ENCODE measurements at places on chromosomes 7 and 10.

DNA sequence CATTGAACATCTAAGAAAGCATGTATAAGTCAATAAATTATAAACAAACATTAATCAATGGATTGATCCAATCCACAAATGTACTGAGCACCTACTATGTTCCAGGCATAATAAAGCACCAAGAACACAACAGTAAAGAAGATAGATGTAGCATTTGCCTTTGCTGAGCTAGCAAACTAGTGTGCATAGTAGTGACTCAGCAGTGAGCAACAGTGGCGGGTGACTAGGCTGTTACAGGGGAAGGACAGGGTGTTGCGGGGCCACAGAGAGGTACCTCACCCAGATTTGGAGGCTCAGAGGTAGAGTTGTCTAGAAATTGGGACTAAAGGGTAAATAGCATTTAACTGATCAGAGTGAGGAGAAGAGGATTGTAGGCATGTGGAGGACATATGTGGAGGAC is 83.6 kb downstream of the NXPH1 start:
- no peak for DNase-seq

DNA sequence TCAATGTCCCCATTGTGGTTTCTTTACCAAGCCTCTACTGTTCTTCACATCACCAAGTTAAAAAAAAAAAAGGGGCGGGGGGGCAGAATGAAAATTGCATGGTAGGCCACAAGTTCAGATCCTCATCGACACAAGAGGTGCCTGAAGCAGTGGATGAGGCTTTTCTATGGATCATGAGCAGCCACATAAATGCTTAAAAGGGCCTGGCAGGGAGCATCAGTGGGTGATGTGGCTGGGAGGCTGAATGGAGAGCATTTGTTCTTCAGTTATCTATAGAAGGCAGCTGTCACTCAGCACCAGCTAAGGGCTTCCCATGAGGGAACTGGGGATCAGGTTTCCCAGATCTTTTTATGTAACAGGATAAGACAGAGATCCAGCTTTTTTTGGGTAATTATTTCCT is 117.9 kb downstream of the CFTR start:
- no peak for DNase-seq

DNA sequence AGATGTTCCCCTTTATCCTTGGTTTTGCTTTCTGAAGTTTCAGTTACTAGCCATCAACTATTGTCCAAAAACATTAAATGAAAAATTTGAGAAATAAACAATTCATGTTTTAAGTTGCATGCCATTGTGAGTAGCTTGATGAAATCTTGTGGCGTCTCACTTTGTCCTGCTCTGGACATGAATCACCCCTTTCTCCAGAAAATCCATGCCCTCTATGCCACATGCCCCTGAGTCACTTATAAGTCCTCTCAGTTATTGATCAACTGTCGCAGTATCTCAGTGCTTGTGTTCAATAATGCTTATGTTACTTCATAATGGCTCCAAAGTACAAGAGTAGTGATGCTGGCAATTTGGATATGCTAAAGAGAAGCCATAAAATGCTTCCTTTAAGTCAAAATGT is 208.0 kb upstream of the FERD3L start:
- no peak for DNase-seq

GRCh38 chr7:41103331-41103730 is 599.6 kb downstream of the INHBA start:
- DNase-seq = no peak

- no peak for DNase-seq
Observed at GRCh38 chr7:80902716-80903308, 16.0 kb downstream of the SEMA3C start.

DNA sequence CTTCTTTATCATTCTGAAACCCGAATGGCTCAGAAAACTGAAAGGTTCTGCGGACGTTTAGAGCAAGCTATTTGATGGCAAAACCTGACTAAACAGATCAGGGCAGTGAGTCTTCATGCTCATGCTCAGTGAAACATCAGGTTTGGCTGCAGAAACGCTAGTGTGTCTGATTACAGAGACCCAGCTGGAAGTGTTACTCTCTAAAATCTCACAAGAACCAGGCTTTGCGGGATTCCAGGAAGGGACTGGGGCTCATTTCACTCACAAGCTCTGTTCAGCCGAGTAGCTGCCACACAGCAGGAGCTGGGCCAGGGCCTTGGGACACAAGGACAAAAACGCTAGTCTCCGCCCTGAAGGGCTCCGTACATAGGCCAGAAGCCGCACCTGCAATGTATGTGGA is 2.9 kb downstream of the PITRM1 start:
- DNase-seq = no peak

DNA sequence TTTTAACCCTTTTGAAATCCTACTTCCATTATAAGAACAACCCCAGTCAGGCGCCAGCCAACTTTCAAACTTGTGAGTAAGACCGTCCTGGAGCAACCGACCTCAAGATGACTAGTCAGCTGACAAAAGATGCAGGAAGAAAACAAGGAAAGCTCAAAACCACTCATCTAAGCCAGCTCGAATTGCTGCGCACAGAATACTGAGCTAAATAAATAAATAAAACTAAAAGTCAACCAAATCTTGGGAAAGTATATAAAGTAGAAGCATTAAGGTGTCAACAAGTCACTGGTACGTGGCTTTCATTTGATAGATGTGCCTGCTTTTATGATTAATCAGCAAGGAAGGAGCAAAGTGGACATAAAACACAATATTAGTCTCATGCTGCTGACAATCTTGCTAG is 1269.8 kb downstream of the XPNPEP1 start:
- no peak for DNase-seq

- DNase-seq = no peak
Observed at GRCh38 chr7:90551036-90551435, 45.1 kb upstream of the CDK14 start.

GRCh38 chr10:116269619-116270018 is 3.4 kb downstream of the GFRA1 start:
- DNase-seq = no peak

DNA sequence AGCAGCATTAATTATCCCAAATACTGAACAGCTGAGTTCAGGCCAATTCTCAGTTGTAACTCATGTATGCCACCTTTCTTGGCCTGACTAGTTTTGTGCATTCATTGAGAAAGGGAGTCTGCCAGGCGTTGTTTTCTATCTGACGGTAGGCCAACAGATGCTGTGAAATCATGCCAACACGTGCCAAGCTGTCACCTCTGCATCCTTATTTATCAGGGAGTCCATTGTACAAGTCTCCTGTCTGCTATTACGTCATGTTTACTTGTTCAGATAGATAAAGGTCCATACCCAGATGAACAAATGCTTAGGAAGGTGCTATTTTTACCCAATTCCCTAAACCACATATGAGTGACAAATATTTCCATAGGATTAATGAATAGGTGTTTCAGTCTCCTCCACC is 127.2 kb upstream of the CDK6 start:
- DNase-seq = no peak

DNA sequence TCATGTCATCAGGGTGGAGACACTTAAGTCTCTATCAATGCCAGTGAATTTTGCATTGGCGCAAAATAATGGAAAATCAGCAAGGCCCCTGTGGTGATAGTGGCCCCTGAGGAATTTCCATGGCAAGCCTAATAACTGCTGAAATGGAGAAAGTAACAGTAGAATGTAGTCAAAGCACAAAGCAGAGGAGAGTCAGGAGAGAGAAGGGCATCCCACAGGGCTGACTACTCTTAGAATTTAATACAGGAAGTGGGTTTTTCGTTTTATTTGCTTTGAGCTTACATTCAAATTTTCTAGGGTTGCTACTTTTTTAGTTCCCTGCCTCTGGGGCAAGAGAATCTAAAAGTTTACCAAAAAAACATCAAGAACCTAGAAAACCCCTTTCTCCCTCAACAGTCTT is 39.0 kb downstream of the BZW2 start:
- no peak for DNase-seq

GRCh38 chr7:102418592-102418991 is 14.8 kb upstream of the ORAI2 start:
- DNase-seq = no peak

- DNase-seq = peak; percentile 20
Observed at GRCh38 chr7:91034459-91035368, 229.5 kb upstream of the FZD1 start.

DNA sequence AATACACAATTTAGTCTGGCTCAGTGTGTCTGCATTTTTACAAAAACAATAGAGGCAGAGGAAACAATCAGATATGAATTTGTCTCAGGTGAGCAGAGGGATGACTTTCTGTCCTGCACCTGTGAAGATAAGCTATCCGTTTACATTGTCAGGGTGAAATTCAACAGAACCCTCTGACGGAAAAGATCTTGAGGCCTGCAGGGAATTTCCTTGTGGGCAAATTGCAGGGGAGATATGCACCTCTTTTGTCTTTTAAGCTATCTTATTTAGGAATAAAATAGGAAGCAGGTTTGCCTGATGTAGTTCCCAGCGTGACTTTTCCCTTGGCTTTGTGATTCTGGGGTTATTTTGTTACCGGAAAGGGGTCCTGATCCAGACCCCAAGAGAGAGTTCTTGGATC is 325.1 kb downstream of the GALNT17 start:
- no peak for DNase-seq

- DNase-seq = no peak
Observed at GRCh38 chr10:47449979-47450378, 33.9 kb downstream of the ANXA8 start.

GRCh38 chr7:134593530-134594392 is 44.9 kb downstream of the AKR1B15 start:
- no peak for DNase-seq

- DNase-seq = no peak
Observed at GRCh38 chr10:61837755-61838171, 63.7 kb upstream of the ARID5B start.

DNA sequence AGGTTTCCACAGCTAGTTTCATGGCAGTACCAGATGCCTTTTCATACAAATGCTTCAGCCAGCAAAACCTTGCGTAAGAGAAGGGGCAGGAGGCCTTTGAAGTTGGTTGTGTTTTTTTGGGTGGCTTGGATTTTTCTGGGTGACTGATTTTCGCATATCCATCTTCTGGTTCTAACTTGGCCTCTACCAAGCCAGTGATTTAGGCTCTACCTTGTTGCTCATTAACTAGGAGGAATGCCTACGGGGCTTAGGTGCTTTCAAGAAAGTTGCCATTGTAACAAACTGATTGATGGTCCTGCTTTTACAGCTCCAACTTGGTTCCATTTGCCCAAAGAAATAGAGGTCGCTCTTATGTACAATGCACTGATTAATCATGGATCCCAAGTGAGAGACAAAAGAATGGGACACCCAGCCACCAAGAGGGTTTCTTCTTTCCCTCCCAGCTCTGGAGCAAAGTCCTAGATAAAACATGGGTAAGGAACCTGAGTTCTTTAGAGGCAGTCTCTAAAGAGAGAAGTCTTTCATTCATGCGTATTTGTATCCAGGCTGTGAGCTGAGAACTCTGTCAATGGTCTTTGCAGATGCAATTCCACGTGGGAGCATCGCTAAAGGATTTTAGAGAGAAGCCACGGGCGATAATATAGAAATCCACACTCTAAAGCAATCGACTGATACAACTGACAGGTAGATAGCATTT is 92.1 kb upstream of the FGFR2 start:
- DNase-seq = no peak

DNA sequence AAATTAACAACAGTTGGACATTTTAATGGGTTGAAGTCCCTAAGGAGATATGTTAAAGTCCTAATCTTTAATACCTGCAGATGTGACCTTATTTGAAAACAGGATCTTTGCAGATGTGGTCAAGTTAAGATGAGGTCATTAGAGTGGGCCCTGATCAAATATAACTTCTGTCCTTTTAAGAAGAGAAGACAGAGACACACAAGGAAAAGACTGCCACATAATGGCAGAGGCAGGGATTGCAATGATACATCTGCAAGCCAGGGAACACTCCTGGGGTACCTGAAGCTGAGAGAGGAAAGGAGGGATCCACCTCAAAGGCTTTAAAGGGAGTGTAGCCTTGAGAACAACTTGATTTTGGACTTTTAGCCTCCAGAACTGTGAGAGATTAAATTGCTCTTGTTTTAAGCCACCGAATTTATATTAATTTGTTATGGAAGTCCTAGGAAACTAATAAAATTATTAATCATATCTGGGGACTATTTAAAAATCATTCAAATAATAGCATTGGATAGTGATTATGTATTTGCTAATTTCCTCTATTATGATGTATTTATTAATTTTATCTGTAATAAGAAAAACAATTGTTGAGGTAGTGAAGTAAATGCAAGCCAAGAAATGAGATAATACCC is 700.0 kb upstream of the PCDH15 start:
- no peak for DNase-seq

- no peak for DNase-seq
Observed at GRCh38 chr7:75879771-75880184, 944 bp downstream of the RHBDD2 start.

GRCh38 chr7:95027234-95027872 is 120.0 kb downstream of the PPP1R9A start:
- DNase-seq = no peak

GRCh38 chr10:10326116-10326515 is 691.6 kb upstream of the CELF2 start:
- DNase-seq = no peak

DNA sequence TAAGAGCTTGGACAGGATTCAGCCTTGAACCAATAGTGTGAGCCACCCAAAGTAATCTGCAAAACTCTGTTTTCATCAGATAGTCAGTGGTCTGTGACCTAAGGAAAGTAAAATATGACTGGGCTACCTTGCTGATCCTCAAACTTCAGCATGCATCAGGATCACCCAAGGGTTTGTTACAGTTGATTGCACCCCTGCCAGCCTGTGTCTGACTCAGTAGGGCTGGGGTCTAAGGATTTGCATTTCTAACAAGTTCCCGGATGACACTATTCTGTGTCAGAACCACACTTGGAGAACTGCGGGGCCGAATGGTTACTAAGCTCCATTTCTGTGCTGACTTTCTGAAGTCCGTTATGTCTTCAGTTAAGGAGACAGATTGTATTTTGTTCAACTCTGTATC is 40.6 kb upstream of the TSPAN13 start:
- DNase-seq = no peak

GRCh38 chr7:133009426-133010252 is 72.3 kb downstream of the CHCHD3 start:
- DNase-seq = no peak

- no peak for DNase-seq
Observed at GRCh38 chr10:27258838-27259812, 18.5 kb upstream of the ACBD5 start.

DNA sequence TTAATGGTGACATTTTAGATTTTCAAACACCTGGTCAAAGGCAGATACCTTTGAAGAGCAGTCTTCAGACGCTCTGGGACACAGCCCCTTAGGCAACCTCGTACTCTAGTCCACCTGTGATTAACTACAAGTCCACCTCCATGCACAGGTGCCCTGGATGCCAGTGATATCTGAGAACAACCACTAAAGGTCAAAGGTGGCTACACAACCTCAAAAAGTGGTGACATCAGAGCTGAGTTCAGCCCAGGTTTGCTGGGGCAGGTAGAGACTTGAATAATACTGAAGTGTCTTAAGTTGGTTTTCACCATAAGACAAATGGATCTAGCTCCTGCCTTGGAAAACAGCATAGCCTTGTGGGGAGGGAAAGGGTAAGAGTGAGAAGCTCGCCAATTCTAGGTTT is 143.4 kb upstream of the ADO start:
- DNase-seq = no peak
